ENCODE measurements at places on chromosomes 2 and 18.

DNA sequence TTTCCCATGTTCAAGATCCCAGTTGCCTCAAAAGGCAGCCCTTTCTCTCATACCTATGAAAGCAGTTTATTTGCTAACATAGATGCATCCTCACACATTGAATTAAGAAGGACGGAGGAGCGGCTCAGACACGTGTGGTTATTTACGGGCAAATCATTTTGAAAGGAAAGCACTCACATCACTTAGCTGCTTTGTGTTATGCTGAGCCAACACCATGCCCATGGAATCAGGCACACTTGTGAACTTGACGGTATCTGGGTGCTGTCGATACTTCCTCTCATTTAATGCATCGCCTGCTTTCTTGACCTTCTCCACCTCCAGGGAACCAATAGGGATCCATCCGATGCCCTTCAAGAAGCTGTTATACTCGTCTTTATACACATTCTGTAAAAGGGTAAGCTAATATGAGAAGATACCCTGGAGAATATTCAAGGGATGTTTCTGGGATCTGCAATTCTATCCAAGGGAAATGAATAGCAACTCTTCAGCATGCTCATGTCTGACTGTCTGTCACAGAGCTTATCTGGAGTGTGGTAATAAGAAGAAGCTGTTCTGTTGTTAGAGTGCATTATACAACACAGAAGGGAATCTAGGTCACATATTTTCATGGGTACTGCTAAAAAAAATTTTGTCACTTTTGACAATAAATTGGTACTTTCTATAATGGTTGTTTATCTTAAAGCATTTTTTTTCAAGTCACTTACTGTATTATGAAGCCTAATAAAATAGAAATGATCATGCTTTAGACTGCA lies 63.3 kb downstream of the NEB start:
- no peak for DNase-seq

DNA sequence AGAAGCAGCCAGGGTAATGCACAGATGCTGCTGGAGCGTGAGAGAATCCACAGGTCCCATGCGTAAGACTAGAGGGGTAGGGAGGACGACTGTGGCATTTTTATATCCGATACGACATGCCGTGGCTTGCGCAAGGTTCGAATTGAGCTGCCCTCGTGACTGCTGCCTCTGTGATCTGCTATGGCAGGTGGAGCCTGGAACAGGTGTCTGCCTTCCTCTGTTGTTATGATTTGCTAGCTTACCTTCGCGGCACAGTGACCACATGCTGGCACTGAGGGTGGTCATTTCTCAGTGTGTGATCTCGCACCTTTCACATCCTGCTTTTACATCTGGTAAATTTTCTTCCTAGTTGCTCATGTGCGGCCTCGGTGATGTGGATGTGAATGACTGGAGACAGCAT lies 240.2 kb downstream of the ALPK2 start:
- no peak for DNase-seq

- no peak for DNase-seq
These were observed 123.1 kb downstream of the OSR1 start for GRCh38 chr2:19235308-19235707.

DNA sequence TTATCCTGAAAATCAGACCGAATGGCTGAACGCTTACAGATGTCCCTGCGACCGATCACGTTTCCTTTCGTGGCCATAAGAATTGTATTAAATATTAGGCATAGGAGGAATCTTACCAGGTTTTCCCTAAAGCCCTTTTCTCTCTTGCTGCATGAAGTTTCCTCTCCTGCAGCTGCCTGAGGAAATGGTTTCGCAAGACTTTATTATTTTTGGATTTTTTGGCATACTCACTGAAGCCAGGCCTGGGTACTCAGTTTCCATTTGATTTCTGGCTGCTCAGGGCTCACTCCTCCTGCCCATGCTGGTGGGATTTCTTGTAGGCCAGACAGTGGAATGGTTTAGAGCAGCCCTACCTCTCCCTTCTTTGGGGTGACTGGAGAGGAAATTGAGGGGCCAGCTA lies 114.0 kb downstream of the KLHL29 start:
- no peak for DNase-seq

DNA sequence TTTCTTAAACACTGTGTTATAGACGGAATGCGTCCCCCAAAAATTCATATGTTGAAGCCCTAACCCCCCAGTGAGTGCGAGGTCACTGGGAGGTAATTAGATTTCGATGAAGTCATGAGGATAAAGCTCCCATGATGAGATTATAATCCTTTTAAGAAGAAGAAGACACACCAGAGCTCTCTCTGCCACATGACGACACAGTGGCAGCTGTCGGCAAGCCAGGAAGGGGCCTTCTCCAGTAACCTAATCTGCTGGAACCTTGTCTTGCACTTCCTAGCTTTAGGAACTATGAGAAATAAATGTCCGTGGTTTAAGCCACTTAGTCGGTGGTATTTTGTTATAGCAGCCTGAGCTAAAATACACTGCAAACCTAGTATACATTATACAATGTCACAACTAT lies 12.3 kb downstream of the TMEM237 start:
- DNase-seq, result no peak

DNA sequence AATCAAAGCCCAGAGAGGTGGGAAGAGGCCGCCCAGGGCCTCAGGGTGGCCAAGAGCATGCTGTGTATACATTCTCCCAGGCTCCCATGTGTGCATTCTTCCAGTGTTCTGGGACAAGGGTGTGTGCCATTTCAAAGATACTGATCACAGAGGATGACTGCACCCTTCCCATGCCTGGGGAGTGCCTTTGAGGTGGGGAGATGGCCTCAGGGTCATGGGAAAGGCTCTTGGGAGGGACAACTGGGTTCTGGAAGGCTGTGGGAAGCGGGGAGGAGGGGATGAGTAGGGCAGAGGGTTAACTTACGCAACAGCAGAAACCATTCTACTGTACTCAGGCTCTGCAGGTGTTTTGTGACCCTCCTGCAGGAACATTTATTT lies 40.9 kb downstream of the KLHL29 start:
- no peak for DNase-seq

- DNase-seq, result peak; percentile 35
These were observed 49.1 kb downstream of the KCNIP3 start for GRCh38 chr2:95346231-95346737.

DNA sequence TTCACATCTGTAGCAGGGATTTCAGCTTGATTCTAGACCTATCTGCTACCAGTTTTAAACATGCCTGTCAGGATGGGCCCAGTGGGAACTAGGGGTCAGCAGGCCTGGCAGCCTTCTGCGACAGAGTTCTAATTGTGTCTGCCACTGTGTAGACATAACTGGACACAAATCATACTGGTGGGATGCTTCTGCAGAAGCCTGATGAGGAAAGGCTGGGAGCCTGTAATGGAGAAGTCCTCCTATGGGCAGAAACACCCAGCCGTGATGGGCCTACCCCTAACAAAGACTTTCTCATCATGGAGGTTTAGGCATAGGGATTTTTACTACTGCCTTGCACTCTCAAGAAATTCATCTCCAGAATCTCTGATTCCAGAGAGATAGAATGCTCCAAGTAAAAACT lies 166.9 kb downstream of the PDE11A start:
- DNase-seq, result no peak

GRCh38 chr18:34801774-34802173 lies 91.7 kb downstream of the DTNA start:
- DNase-seq, result peak; percentile 81

- no peak for DNase-seq
These were observed 9.5 kb downstream of the SESTD1 start for GRCh38 chr2:179255129-179255528.

DNA sequence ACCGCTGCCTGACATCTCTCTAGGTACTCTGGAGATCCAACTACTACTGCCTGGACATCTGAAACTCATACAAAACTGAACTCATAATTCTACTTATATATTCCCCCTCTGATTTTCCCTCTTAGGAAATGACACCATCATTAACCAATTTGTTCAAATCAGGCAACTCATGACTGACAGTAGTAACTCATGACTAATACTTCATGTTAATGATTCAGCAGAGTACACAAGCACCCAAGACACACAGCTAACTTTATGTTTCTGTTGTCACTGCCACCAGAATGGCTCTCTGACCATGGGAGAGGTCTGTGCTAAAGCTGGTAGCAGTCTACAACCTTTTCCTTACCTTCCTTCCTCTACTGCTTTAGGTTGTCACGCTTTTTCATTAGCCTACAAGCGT lies 91.1 kb downstream of the ITSN2 start:
- DNase-seq, result peak; percentile 17

GRCh38 chr2:19361325-19361990 lies 3.0 kb upstream of the OSR1 start:
- no peak for DNase-seq

GRCh38 chr2:61354543-61355197 lies 116.2 kb downstream of the USP34 start:
- no peak for DNase-seq

DNA sequence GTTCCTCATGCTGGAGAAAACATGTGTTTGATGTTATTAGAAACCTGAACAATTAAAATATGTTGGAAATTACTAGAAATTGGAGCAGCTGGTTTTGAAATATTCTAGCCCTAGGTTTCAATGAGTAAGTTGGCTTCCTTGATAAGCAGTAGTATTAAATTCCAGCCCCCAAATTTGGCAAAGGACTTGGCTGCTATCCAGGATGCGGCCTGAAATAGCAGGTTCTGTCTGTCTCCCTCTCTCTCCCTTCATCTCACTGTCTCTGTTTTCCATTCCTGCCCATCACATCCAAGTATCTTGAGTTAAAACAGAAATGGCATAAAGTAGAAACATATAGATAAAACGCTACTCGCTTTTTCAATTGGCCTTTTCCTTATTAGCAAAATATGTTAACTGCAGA lies 20.9 kb upstream of the GPR45 start:
- no peak for DNase-seq

GRCh38 chr2:144330951-144331673 lies 188.8 kb downstream of the ZEB2 start:
- DNase-seq, result no peak

GRCh38 chr18:21362831-21363230 lies 120.8 kb downstream of the GREB1L start:
- no peak for DNase-seq

GRCh38 chr2:24971286-24971535 lies 544 bp downstream of the DNAJC27 start:
- no peak for DNase-seq

- no peak for DNase-seq
These were observed 511.7 kb upstream of the CNTNAP5 start for GRCh38 chr2:123513351-123513750.

- DNase-seq, result no peak
These were observed 11.8 kb upstream of the ZFP36L2 start for GRCh38 chr2:43238176-43238575.

GRCh38 chr18:45712061-45712460 lies 11.9 kb upstream of the SLC14A1 start:
- no peak for DNase-seq

GRCh38 chr2:229270551-229271410 lies at the start of gene PID1:
PID1 (minus strand) TSS chr2:229271287; CDS start chr2:229271043, 244 bp downstream.
- no peak for DNase-seq

DNA sequence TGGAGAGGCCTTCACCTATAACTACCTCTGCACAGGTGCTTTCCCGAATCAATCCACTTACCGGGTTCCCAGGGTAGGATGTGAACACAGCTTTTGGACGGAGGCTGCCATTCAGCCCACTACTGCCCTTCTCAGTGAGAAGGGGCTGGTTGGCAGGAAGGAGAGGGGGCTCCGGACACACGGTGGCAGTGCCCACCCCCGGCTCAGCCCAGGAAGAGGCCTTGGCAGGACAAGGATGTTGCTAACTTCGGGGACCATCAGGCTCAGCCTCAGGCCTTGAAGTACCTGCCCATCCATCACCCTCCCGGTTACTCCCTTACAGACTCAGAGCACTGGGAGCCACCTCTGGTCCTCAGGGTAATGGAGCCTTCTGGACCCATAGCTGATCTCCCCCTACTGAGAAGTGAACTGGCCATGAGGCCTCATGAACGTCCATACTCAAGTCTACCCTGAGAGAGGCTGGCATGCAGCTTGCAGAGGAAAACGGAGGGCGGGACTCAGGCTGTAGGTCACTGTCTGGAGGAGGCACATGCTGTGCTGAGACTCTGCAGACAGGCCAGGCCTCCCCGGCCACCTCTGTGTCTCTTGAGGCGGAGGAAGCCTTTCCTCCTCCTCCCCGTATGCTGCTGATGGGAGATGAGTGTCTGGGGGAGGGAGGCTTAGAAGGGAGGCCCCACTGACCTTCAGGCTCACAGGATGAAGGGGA lies 191.0 kb downstream of the TWIST2 start:
- no peak for DNase-seq

GRCh38 chr18:50507120-50507590 lies 52.7 kb upstream of the MAPK4 start:
- peak; percentile 16 for DNase-seq

GRCh38 chr2:75063906-75064305 lies 105.5 kb downstream of the POLE4 start:
- no peak for DNase-seq

DNA sequence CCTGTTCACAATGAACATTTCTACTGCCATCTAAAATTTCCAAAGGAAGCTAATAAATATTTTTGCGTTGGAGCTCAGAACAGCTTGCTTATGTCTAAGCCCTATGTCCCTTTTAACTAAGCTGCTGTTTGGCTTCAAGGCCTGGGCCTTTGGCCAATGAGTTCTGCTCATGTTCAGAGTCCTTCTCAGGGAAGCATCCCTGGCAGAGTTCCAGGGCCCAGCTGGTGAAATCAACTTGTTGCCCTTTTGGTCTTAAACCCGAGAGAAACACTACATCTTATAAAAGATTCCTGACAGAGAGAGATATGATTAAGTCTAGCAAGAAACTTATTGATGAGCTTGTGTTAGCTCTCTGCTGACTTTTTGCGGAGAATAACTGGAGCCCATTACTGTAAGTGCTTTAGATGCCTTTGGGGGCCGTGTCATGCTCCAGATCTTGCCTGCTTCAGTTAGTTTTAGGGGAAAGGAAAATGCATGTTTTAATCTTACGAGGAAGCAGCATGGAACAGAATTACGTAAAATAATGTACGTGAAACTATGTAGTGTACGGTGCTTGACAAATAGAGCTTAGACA lies 102.5 kb upstream of the NOSTRIN start:
- DNase-seq, result no peak

DNA sequence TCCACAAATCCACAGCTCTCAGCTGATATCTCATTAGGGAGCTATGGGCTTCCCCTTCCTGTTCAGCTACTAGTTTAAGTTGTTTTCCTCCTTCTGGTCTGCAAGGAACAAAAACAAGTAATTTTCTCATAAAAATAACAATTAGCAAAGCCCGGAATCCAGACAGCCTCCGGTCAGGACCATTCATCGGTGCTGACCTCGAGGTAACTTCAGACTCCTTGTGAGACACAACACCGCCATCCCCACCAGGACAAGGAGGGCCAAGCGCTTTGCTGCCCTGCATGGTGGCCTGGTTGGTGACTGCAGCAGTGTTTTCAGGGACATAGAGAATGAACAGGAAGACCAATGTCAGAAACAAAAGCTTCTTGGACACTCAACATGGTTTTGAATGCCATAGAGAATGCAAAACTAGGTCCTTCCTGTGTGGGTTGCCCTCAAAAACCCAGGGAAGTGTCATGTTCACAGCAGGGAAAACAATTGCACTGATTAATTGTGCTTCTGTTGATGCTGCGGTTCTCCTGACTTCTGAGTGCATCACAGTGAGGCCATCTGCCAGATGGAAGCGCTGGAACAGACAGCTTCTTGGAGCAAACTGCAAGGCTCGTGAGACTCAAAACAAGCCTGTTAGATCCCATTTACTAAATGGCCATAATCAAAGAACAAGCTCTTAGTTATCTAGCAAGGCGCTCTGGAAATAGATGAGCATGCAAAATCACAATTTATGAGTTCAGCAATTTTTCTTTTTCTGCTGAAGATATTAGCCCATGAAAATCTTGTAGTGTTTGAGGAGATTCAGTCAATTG lies 77.1 kb downstream of the HS1BP3 start:
- peak; percentile 88 for DNase-seq

GRCh38 chr2:127097471-127097765 lies 9.5 kb downstream of the BIN1 start:
- no peak for DNase-seq

- peak; percentile 42 for DNase-seq
These were observed 487.2 kb upstream of the RAB12 start for GRCh38 chr18:8121942-8122480.

Measured in A172 (cell line).